ENCODE measurements at places on chromosomes 4 and X. TPM values are rescaled to one million over a fixed set of nuclear protein-coding genes. Genes with fewer than 3 reads are reported as not detected.

Gene SPANXB1
- polyA plus RNA-seq: 1.9 TPM

Gene MID2
- polyA plus RNA-seq: 4.4 TPM

Gene UFSP2
- 29.2 TPM for polyA plus RNA-seq

GRCh38 chrX:78759081-78759480 is 11.6 kb downstream of the LPAR4 start:
- DNase-seq: no peak

GRCh38 chrX:99271641-99272040 is 1138.4 kb downstream of the PCDH19 start:
- no peak for DNase-seq

- no peak for DNase-seq
Measured at GRCh38 chr4:150072471-150072870, 5.8 kb upstream of the DCLK2 start.

DNA sequence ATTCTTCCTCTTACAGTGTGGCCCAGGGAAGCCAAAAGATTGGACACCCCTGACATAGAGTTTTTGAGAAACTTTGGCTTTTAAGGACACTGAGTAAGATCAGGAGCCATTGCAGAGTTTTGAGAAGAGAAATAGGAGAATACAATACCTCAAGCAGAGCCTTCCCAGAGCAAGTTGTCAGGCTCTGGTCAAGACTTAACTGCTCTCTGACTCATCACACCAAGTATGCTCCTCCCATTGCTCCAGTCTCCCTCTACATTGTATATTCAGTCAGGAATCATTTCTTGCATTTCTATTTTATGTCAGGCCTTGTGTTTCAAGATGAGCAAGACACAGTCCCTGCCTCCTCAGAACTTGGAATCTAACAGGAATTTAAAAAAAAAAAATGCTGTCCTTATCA is 176.4 kb upstream of the FMR1 start:
- DNase-seq: peak; percentile 13

Gene ZGRF1
- 1.2 TPM for polyA plus RNA-seq

Gene LRIT3
- polyA plus RNA-seq: not detected

- peak; percentile 22 for DNase-seq
Measured at GRCh38 chr4:54731552-54731951, 73.8 kb downstream of the KIT start.

Gene EGF
- 3.2 TPM for polyA plus RNA-seq

Gene CXCL5
- polyA plus RNA-seq: 31.3 TPM

- DNase-seq: no peak
Measured at GRCh38 chr4:3441501-3442459, at the start of gene HGFAC. TSS of gene HGFAC (plus strand) at chr4:3441968. CDS start at chr4:3442002, 34 bp downstream.

DNA sequence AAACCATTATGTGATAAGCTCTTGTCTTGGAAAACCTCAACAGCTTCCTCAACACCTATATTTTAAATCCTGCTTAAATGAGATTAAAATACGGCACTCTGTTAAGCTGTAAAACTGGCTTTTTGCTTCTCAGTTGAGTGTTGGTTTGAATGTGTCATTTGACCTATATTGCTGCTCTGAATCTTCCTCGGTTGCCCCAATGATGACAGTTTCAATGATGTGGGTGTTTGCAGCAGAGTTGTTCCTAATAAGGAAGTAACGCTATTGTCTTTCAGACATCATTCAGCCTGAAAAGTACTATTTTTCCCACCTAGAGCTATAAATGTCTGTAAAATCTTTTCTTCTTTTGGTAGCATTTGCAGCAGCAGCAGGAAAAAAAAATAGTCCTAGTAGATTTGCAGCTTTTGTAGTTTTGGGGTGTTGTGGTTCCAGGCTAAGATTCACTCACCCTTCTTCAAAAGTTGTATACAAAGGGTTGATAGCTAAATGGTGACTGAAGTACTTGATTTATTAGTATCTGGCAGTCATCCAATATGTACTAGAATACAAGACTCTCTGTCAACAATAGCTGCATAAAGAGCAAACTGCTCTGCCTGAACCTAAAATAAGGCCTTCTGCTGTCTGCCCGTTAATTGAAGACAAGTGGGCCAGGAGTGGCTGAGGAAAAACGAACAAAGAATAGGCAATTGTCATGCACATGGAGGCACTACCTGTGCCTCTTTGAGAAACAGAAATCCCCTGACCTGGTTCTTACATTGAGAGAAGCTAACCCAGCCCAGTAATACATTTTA is 333.1 kb downstream of the IL1RAPL1 start:
- DNase-seq: peak; percentile 4

- no peak for DNase-seq
Measured at GRCh38 chrX:39969099-39969818, 128.5 kb downstream of the BCOR start.

DNA sequence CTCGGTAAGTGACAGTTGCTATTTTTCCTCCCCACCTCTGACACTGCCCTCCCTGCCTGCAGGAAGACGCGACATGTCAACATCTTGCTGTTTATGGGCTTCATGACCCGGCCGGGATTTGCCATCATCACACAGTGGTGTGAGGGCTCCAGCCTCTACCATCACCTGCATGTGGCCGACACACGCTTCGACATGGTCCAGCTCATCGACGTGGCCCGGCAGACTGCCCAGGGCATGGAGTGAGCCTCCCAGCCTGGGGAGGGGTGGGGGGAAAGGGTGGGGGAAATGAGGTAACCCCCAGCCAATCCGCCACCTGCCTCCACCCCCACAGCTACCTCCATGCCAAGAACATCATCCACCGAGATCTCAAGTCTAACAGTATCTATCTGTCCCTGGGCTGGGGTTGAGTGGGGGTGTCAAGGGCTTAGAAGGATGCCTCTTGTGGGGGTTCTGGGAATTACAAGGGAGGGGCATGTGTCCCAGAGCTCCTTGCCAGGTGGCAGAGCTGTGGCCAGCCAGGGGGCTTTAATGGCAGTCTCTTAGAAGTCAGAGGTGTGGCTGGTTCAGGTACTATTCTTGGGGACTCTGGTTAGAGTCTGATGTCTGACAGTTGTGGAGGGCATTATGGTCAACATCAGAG is 7.8 kb downstream of the ARAF start:
- no peak for DNase-seq

Gene CFAP47
- not detected for polyA plus RNA-seq

GRCh38 chrX:17040711-17041110 is 94.3 kb downstream of the REPS2 start:
- no peak for DNase-seq

DNA sequence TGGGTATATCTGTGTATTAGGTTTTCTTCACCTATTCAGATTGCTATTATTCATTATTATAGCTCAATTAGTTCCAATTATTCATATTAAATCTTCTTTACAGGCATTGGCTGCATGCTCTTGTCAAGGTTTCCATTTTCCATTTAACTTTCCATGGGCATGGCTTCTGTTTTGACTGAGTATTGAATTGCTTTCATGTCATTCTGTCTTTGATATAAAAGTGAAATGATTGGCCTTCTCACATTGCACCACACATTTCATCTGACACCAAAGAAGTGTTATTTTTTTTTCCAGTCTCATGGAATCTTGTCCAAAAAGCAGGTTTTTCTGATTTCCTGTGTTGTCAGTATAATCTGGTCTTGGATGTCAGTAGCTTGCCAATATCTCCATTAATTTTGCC is 1244.3 kb downstream of the RAPGEF2 start:
- no peak for DNase-seq

Gene VCX2
- polyA plus RNA-seq: not detected

GRCh38 chr4:158856852-158857251 is 88.0 kb downstream of the FNIP2 start:
- DNase-seq: peak; percentile 41

DNA sequence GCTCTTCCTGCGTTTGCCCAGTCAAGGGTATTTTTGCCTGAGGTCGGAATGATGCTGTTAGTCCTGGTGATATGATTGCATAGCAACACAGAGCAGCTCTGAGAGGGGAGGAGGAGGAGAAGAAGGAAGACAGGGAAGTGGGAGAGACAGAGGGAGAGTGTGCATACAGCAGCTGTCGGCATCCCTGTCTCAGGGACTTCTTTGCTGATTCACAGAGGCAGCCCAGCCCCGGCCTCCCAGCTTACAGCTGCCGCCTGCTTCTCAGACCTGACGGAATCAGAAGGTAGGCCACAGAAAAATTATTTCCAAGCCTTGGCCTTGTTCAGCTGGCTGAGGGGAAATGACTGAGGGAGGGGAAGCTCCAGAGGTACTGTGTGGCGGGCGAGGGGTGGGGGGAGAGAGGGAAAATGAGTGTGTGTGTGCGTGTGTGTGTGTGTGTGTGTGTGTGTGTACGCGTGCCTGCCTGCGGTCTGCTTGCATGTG is 319 bp downstream of the DRP2 start:
- peak; percentile 16 for DNase-seq

- no peak for DNase-seq
Measured at GRCh38 chr4:168888715-168889215, 121.3 kb downstream of the CBR4 start.
